IMR-90 (cell line): ENCODE measurements at places on chromosomes 5 and 9.

- no peak for DNase-seq
These were observed 99.8 kb downstream of the EFNA5 start for GRCh38 chr5:107570805-107571531.

DNA sequence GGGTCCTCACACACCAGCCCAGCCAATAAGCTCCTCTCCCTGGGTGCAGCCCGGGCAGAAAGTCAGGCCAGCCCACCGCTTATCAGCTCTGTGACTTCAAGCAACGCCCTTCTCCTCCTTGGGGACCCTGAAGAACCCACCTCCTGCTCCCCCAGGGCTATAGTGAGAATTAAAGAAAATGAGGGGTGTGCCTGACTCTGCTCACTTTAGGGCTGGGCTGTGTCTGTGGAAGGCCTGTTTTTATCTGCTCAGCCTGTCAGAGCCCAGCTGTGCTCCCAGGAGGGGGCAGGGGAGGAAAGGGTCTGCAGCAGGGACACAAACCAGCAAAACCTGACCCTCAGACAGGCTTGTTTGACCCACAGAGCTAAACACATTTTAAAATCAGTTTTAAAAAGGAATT lies 3.9 kb downstream of the GPRIN1 start:
- no peak for DNase-seq

- peak; percentile 86 for DNase-seq
These were observed 58.7 kb upstream of the PRR16 start for GRCh38 chr5:120405286-120405864.

GRCh38 chr5:134114886-134115805 lies 665 bp downstream of the TCF7 start:
- no peak for DNase-seq

- DNase-seq = peak; percentile 74
These were observed 501.5 kb downstream of the SPATA31D1 start for GRCh38 chr9:82490019-82490499.

DNA sequence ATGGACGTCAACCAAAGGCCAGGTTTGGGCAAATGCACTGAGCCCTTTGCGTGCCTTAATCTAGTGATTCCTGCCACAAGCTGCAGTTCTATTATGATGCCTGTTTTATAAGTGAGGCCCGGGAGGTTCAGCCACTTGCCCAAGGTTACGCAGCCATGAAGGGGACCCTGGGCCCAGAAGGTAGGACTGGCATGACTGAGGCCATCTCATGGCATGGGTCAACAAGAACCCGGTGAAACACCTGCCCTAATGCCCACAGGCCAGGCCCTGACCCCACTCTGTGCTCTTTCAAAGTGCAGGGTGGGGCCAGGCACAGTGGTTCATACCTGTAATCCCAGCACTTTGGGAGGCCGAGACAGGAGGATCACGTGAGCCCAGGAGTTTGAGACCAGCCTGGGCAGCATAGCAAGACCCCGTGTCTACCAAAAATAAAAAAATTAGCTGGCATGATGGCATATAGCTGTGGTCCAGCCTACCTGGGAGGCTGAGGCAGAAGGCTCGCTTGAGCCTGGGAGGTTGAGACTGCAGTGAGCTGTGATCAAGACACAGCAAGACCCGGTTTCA lies 8.6 kb downstream of the NINJ1 start:
- no peak for DNase-seq

DNA sequence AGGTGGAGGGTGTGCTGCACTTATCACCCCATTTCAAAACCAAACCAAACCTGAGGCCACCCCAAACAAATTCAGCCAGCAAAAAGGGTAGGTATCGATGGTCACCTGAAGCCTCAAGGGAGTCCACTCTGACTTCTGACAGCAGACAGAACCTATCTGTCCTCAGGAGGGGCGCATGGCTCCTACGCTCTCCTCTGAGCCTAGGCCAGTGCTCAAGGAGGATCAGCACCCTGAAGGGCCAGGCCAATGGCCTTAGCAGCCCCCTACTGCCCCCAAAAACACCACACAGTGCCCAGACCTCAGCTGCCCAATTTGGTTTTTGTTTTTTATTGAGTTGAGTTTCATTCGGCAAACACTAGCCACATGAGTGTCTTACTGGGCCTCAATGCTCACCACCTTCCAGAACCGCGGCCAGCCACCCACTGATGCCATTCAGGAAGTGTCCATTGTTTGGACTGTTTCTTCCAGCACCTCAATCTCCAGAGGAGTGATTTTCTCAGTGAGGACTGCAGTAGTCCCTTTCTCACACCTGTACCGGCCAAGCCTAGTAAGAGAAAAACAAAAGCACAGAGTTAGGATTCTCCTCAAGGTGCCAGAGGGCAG lies 62.0 kb downstream of the PSMB7 start:
- DNase-seq = no peak

DNA sequence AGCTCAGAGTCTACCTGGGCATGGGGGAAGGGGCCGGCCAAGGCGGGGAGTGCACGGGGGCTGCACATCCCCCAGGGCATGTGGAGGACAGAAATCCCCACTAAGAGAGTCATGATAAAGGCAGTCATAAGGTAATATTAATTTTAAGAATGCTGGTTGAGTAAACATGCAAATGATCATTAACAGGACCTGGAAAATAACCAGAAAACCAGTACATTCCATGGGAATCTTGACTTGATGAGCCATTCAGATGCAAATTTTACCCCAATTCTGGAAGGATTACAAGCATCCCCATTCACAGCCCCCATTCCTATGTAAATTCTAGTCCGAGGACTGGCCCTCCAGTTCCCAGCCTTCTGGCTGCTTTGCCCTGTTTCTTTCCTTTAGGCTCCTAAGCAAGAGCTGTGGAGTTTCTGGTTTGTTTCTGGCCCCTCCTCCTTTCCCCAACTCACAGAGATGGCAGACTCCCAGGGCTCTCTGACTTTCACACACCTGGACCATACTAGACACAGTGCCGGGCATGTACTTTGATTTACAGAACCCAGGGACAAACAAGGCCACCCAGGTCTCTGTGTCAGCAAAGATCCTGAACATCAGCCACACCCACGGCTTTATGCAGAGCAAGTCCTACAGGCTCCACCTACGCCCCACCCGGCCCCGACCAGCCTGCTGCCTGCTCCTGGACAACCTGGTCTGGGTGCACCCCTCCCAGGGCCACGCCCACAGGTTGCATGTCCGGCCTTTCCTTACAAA lies 62.7 kb downstream of the SEMA4D start:
- DNase-seq = no peak

- no peak for DNase-seq
These were observed 264.8 kb upstream of the KIF2A start for GRCh38 chr5:62041156-62041756.

- DNase-seq = no peak
These were observed 2216.6 kb upstream of the WWC1 start for GRCh38 chr5:166074582-166075481.

DNA sequence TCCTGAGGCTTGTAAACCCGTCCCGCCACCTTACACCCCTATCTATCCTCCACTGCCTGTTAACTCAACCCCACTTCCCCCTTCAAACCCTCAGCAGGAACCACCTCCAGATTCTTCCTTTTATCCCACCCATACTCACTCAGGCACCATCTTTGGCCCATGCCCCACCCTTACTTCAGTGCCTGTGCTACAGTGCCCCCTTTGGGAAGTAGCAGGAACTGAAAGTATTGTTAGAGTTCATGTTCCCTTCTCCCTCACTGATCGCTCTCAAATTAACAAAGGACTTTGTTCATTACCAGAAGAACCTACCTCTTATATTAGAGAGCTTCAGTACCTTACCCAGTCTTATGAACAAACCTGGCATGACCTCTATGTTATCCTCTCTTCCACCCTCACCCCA lies 92.2 kb upstream of the MOCS2 start:
- DNase-seq = no peak

- peak; percentile 10 for DNase-seq
These were observed 135.0 kb upstream of the IRX4 start for GRCh38 chr5:2017540-2018389.

GRCh38 chr5:118257066-118257465 lies 731.3 kb downstream of the DTWD2 start:
- DNase-seq = no peak

DNA sequence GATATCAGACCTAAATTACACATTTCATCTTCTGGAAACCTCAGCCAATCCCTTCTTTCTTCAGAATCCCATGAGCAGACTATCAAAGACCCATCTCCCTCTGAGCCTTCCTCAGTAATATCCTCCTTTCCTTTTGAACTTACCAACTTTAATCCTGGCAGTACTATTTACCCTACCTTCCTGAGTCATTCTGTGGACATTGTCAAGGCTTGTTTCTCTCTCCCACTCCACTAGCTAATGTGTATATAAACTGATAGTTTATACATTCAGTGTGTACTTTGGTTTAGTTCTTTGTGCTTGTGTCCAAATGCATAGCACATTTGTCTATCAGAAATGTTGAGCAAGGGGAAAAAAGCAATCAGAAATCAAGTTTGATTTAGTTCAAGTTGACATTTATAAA lies 568.3 kb downstream of the CSNK1G3 start:
- DNase-seq = peak; percentile 21

- peak; percentile 10 for DNase-seq
These were observed 256.7 kb downstream of the NDUFS4 start for GRCh38 chr5:53817183-53817582.

DNA sequence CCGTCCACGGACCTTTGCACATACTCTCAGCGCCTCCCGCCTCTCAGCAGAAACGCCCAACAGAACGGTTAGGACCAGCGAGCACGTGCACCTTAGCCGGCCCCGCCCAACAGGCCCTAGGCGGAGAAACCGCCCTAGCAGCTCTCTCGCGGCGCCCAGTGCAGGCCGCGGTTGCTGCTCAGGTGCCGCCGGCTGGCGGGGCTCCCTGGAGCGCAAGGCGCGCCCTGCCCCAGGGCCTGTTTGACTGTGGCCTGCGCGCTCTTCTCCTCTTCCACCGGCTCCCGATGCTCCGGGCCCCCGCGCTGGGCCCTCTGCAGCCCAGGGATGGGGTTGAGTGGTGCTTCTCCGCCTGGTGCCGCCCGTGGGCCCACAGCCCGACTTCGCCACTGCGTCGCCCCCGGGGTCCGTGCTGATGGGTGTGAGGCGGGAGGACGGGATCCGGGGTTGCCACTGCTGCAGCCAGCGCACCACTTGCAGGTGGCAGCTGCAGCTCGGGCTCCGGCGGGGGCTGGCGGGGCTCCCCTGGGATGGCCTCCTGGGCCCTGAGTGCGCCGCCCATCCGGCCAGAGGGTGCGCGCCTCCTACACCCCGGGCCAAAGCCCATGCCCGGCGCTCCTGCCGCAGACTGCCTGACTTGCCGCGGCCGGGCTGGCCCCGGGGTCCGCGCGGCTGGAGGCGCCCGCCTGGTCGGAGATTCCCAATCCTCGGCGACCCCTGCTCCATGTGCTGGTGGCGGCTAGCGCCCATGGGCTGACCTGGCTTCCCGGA lies 1889.4 kb upstream of the CDH9 start:
- DNase-seq = no peak

- peak; percentile 7 for DNase-seq
These were observed 49.0 kb upstream of the RAPGEF6 start for GRCh38 chr5:131684051-131684450.

GRCh38 chr5:135221696-135222095 lies 177.3 kb downstream of the MACROH2A1 start:
- DNase-seq = no peak

DNA sequence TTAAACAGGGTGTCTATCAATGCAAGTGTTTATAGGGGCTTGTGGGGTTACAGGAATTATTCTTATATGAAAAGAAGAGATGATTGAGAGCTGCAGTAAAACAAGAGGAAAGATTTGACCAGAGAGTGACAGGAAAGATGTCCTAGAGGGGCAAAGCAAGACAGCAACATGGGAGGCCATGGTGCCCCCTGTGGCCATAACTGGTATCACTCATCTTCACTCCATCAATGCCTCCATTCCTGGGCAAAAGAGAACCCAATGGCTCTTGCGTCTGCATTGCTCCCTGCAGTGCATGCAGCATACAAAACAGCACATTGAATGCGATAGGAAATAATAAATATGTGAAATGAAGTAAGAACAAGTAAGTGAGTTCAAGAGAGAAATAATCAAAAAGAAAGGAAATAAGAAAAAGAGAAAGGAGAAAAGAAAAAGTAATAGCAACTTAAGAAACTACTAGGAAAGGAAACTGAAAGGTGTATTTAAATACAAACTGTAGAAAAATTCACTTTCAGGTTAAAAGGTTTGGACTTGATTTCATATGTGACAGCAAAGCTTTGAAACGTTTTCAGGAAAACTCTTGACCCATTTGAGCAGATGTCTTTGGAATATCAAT lies 206.6 kb downstream of the SEMA5A start:
- DNase-seq = no peak

GRCh38 chr9:34669809-34670562 lies 7.5 kb upstream of the CCL27 start:
- DNase-seq = no peak

- DNase-seq = peak; percentile 75
These were observed at the start of gene BASP1 for GRCh38 chr5:17217493-17218352. BASP1 (plus strand) TSS chr5:17217631; CDS start chr5:17275217, 57,586 bp downstream.

GRCh38 chr5:139212486-139212885 lies 14.3 kb upstream of the SIL1 start:
- DNase-seq = no peak

DNA sequence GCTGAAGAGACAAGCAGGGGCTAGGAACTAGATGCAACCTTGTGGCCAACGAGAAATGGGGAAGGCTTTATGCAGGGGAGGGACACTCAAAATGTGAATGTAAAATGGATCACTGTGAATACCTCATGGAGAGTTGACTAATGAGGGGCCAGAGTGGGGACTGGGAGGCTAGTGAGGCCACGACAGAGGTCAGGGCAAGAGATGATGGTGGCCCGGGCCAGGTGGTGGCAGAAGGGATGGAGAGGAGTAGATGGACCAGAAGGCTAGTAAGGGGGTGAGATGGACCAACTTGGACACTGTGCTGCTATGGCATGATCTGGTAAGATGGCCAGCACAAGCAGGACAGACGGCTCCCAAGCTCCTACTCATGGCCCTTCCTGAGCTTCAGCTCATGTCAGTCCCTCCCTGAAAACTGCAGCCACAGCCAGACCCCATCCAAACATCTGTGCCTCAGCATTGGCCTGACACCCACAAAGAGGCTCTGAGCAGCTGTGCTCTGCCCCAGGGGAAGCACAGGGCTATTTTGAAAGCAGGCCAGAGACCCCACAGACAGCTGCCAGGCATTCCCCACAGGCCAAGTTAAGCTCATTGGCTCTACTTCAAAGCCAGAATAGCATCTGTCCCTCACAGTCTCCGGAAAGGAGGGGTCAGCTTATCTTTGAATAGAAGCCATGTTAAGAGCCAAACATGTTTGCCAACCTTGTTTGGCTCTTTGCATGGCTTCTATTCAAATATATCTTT lies 22.1 kb downstream of the P4HA2 start:
- peak; percentile 25 for DNase-seq

DNA sequence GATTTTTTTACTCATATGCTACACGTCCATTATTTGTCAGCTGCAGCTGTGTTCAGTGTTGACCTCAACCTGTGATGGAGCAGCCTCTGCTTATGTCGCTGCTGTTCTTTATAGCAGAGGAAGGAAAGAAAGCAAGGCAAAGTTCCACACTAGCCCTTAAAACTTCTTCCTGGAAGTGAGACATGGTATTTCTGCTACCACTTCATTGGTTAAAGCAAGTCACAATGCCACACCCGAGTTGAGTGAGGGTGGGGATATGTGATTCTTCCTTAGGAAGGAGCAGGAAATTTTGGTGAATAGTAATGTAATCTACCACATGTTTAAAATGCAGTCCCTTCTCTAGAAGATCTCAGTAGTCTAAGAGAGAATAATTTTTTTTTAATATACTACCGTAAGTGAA lies 224.8 kb upstream of the DMRT1 start:
- DNase-seq = no peak
